Uterus (tissue), 4 donors: ENCODE measurements at places on chromosomes 11 and 22. TPM values are rescaled to one million over a fixed set of nuclear protein-coding genes. Genes with fewer than 3 reads are reported as not detected.

Gene SHANK3
- 101 TPM for total RNA-seq

Gene MS4A2
- 3.2 TPM for total RNA-seq

Gene BLID
- total RNA-seq = 1.8 TPM

Gene C22orf15
- not detected for total RNA-seq

Gene SERHL2
- 9.9 TPM for total RNA-seq

Gene CACNA1I
- total RNA-seq = under 0.01 TPM

Gene ZNF280B
- total RNA-seq = not detected

Gene INS
- not detected for total RNA-seq

Gene VSIG10L2
- total RNA-seq = not detected

Gene VPREB1
- not detected for total RNA-seq

Gene GAL3ST1
- 0.26 TPM for total RNA-seq

DNA sequence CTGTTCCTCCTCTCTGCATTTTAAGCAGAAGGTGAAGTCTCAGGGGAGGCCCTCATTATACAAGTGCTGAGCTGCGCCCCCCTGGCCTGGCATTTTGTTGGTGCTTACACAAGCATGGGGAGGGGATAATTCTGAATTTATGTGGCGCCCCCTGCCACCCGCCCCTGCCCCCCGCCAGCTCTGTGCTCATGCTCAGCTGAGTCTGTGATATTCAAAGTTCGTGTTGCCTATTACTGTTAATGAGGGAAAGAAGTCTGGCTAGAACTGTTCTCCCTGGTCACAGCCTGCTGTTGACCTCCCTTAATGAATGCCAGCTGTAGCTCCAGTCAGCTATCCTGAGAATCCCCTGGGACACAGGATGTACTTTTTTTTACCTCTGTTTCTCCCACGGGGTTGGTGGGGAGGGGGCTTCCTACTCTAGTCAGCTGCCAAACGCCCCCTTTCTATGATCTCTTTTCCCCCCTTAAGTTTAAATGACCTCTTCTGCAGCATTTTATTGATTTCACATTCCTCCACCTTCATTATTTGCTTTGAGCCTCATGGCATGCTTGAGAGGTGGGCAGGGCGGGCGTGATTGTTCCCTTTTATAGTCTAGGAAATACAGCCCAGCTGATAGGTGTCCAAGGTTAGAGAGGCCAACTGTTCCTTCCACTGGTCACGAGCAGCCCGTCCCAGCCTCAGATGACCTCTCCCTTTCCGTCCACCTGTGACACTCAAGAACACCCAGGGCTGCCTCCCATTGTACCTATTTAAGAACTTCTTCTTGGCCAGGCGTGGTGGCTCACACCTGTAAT is 12.2 kb downstream of the USP2 start:
- no peak for DNase-seq
- no peaks in the 10 kb centered on the region for H3K27me3 ChIP-seq
- H3K36me3 ChIP-seq = no peaks in the 10 kb centered on the region
- no peak overlapping the region for H3K4me3 ChIP-seq
- H3K27ac ChIP-seq = peak overlapping the region; percentile 82
- H3K4me1 ChIP-seq = peaks cover 9% of the 10 kb centered on the region

GRCh38 chr22:36016684-36017083 is 11.9 kb downstream of the RBFOX2 start:
- peak overlapping the region; percentile 33 for H3K27ac ChIP-seq
- no peak overlapping the region for H3K4me3 ChIP-seq
- H3K4me1 ChIP-seq = peaks cover 17% of the 10 kb centered on the region

GRCh38 chr11:119567688-119568582 is 145.0 kb upstream of the THY1 start:
- no peak overlapping the region for H3K27ac ChIP-seq
- H3K4me3 ChIP-seq = no peak overlapping the region
- no peaks in the 10 kb centered on the region for H3K27me3 ChIP-seq
- DNase-seq = no peak
- no peaks in the 10 kb centered on the region for H3K4me1 ChIP-seq

- no peak overlapping the region for H3K27ac ChIP-seq
- H3K36me3 ChIP-seq = no peaks in the 10 kb centered on the region
- H3K4me1 ChIP-seq = no peaks in the 10 kb centered on the region
- no peak for DNase-seq
- no peaks in the 10 kb centered on the region for H3K27me3 ChIP-seq
- no peak overlapping the region for H3K4me3 ChIP-seq
These were observed 151.7 kb downstream of the NELL1 start for GRCh38 chr11:20821046-20821445.

- no peak overlapping the region for H3K4me3 ChIP-seq
- H3K27me3 ChIP-seq = no peaks in the 10 kb centered on the region
These were observed 2.6 kb downstream of the NAP1L4 start for GRCh38 chr11:2989551-2989950.

- peak overlapping the region; percentile 31 for H3K4me3 ChIP-seq
- no peaks in the 10 kb centered on the region for H3K36me3 ChIP-seq
- no peak for DNase-seq
- H3K27ac ChIP-seq = peak overlapping the region; percentile 65
These were observed 131.4 kb upstream of the C11orf58 start for GRCh38 chr11:16606784-16607674.

- H3K27me3 ChIP-seq = no peaks in the 10 kb centered on the region
- no peak overlapping the region for H3K27ac ChIP-seq
These were observed 38.3 kb upstream of the CEP295 start for GRCh38 chr11:93623179-93623578.

GRCh38 chr11:59582006-59582405 is 33.6 kb downstream of the OSBP start:
- no peaks in the 10 kb centered on the region for H3K36me3 ChIP-seq
- H3K4me3 ChIP-seq = no peak overlapping the region
- H3K27ac ChIP-seq = no peak overlapping the region
- DNase-seq = no peak
- no peaks in the 10 kb centered on the region for H3K27me3 ChIP-seq

GRCh38 chr22:40023341-40023841 is 28.6 kb downstream of the FAM83F start:
- no peak for DNase-seq
- H3K27me3 ChIP-seq = no peaks in the 10 kb centered on the region
- no peaks in the 10 kb centered on the region for H3K4me1 ChIP-seq
- H3K4me3 ChIP-seq = no peak overlapping the region
- H3K36me3 ChIP-seq = no peaks in the 10 kb centered on the region

- no peaks in the 10 kb centered on the region for H3K27me3 ChIP-seq
- H3K4me3 ChIP-seq = no peak overlapping the region
- H3K36me3 ChIP-seq = no peaks in the 10 kb centered on the region
- H3K27ac ChIP-seq = no peak overlapping the region
- H3K4me1 ChIP-seq = no peaks in the 10 kb centered on the region
These were observed 58.8 kb downstream of the BMAL1 start for GRCh38 chr11:13336246-13336878.

DNA sequence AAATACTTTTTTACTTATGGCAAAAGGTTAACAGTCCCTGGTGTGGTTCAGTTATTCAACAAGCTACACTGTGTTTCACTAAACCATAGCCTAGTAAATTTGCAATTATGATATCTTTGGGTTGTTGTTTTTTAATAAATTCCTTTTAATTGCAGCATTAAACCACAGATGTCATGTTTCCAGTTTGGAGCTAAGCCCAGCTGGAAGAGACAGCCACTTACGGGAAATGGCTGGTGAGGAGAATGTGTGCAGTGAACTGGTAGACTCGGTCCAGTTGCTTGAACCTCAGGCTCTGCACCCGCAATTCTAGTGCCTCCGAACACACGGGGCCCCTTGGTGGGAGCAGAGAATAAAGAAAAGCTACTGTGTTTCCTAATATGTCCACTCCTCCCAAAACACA is 70.8 kb downstream of the WNT11 start:
- DNase-seq = no peak
- H3K36me3 ChIP-seq = no peaks in the 10 kb centered on the region
- H3K27ac ChIP-seq = no peak overlapping the region
- no peaks in the 10 kb centered on the region for H3K27me3 ChIP-seq

GRCh38 chr11:22680628-22681027 is 14.2 kb downstream of the GAS2 start:
- H3K36me3 ChIP-seq = no peaks in the 10 kb centered on the region
- no peaks in the 10 kb centered on the region for H3K27me3 ChIP-seq
- DNase-seq = no peak
- no peak overlapping the region for H3K27ac ChIP-seq
- H3K4me1 ChIP-seq = no peaks in the 10 kb centered on the region

DNA sequence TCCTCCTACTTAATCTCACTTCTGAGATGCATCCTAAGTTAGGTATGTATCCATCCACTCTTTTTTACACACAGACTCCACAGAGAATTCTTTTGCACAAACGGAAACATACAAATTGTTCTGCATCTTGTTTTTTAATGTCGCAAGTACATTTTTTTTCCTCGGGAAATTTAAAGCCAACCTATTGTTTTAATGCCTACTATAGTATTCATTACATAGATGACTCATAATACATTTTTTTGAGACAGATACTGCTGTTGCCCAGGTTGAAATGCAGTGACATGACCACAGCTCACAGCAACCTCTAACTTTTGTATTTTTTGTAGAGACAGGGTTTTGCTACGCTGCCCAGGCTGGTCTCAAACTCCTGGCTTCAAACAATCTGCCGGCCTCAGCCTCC is 90.8 kb upstream of the TMEM45B start:
- no peaks in the 10 kb centered on the region for H3K4me1 ChIP-seq
- no peak overlapping the region for H3K4me3 ChIP-seq
- H3K27ac ChIP-seq = no peak overlapping the region
- no peaks in the 10 kb centered on the region for H3K36me3 ChIP-seq
- DNase-seq = no peak
- no peaks in the 10 kb centered on the region for H3K27me3 ChIP-seq

- no peak overlapping the region for H3K4me3 ChIP-seq
- H3K4me1 ChIP-seq = peaks cover 23% of the 10 kb centered on the region
- H3K27me3 ChIP-seq = no peaks in the 10 kb centered on the region
- H3K27ac ChIP-seq = no peak overlapping the region
- no peaks in the 10 kb centered on the region for H3K36me3 ChIP-seq
- DNase-seq = no peak
These were observed 3.3 kb upstream of the CARD10 start for GRCh38 chr22:37522482-37522881.

DNA sequence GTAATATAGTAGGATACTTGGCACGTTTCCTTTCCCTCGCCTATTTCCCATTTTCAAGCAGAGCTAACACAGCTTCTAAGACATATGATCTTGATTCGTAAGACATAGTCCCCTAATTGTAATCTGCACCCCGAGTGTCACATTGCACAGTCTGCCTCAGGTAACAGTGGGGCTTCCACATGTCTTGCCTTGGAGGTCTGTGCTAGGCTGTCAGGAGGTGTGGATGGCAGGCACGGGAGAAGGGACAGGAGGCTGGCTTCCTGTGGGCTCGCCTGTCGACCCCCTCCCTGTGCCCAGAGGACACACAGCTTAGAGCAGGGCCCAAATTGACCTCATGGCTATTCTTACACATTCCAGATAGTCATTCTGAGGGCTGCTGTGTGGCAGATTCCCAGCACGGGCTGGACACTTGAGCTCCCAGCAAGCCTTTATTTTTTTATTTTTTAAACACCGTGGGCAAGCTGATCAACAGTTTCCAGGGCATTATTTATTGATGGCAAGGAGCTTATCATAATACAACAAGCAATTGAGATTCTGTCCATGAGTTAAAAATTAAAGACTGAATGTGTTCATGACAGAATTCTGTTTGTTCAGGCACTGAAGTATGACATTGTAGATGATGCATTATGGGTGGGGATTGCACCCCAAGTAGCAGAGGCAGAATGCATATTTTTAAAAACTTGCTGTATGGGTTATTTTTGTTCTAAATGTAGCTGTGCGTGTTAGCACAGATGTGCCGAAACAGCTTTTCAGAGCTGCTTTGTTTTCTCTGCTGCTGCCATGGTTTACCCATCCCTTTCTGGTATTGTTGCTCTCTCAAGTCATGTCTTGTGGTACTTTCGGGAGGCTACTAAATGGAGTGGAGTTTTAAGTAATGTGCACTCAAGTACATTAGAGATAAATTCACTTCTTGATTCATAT is 113.0 kb downstream of the ATXN10 start:
- no peak overlapping the region for H3K4me3 ChIP-seq
- H3K27me3 ChIP-seq = no peaks in the 10 kb centered on the region
- H3K4me1 ChIP-seq = no peaks in the 10 kb centered on the region
- H3K27ac ChIP-seq = no peak overlapping the region
- DNase-seq = no peak

GRCh38 chr22:26168330-26168851 is 871 bp upstream of the SEZ6L start:
- H3K27ac ChIP-seq = no peak overlapping the region
- H3K4me1 ChIP-seq = no peaks in the 10 kb centered on the region
- DNase-seq = no peak
- H3K4me3 ChIP-seq = no peak overlapping the region
- no peaks in the 10 kb centered on the region for H3K36me3 ChIP-seq
- H3K27me3 ChIP-seq = peaks cover 13% of the 10 kb centered on the region

DNA sequence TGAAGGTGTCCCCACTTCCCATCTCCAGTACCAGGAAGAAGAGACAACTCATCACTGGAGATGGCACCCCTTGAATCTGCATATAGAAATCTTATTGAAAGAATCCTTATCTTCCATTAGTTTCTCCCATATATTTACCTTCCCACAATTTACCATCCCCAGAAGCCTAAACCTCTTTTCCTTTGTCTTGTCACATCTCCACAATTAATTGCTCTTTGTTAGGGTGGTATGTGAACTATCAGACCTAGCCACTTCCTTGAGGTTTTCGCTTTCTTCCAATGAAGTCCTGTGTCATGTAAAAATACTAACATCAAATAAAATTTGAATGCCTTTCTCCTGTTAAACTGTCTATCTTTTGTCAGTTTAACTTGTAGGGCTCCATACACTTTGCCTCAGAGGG is 37.9 kb downstream of the FAM227A start:
- no peaks in the 10 kb centered on the region for H3K27me3 ChIP-seq
- H3K4me3 ChIP-seq = no peak overlapping the region
- DNase-seq = no peak
- no peaks in the 10 kb centered on the region for H3K4me1 ChIP-seq
- H3K36me3 ChIP-seq = no peaks in the 10 kb centered on the region

GRCh38 chr22:49660794-49661781 is 166.6 kb downstream of the BRD1 start:
- H3K36me3 ChIP-seq = no peaks in the 10 kb centered on the region
- H3K4me3 ChIP-seq = no peak overlapping the region
- H3K4me1 ChIP-seq = no peaks in the 10 kb centered on the region
- no peak overlapping the region for H3K27ac ChIP-seq
- DNase-seq = peak; percentile 10
- H3K27me3 ChIP-seq = no peaks in the 10 kb centered on the region

GRCh38 chr11:130129922-130130321 is 29.7 kb upstream of the ST14 start:
- no peak overlapping the region for H3K27ac ChIP-seq
- no peaks in the 10 kb centered on the region for H3K27me3 ChIP-seq
- no peaks in the 10 kb centered on the region for H3K4me1 ChIP-seq
- DNase-seq = no peak
- H3K4me3 ChIP-seq = no peak overlapping the region

DNA sequence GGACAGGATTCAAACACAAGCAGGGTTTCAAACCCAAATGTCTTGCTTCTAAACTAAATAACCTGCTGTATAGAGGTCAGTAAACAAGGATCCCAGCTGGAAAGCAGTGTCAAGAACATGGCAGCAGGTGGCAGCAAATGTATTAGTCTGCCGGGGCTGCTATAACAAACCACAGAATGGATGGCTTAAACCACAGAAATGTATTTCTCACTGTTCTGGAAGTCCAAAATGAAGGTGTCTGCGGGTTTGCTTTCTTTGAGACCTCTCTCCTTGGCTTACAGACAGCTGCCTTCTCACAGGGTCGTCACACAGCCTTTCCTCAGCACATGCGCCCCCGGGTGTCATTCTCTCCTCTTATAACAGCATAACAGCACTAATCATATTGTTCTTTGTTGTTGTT is 65.1 kb upstream of the LRRC55 start:
- H3K27ac ChIP-seq = no peak overlapping the region
- H3K4me3 ChIP-seq = no peak overlapping the region
